ENCODE measurements at places on chromosomes 1 and 21.
A peak's percentile ranks its signal among the peaks of the same experiment; 100 is the strongest.

- no peak for DNase-seq
Observed at GRCh38 chr1:87683196-87683956, 354.7 kb downstream of the LMO4 start.

DNA sequence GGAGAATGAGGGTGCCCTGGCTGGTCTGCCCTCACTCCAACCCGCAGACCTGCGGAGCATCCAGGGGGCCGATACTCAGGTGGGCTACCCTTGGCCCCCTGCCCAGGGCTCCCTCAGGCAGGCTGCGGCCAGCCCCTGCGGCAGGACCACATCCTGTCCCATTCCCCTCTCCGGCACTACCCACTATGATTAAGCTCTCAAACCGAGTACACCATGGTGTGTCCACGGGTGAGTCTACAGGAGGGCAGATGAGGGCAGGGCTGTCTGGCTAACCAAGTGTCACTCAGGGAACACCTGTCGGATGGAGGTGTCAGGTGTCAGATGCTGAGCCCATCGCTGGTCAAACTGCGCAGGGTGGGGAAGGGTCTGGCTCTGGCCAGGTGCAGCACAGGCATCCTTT, 47.2 kb downstream of the SLC66A1 start:
- DNase-seq: no peak

DNA sequence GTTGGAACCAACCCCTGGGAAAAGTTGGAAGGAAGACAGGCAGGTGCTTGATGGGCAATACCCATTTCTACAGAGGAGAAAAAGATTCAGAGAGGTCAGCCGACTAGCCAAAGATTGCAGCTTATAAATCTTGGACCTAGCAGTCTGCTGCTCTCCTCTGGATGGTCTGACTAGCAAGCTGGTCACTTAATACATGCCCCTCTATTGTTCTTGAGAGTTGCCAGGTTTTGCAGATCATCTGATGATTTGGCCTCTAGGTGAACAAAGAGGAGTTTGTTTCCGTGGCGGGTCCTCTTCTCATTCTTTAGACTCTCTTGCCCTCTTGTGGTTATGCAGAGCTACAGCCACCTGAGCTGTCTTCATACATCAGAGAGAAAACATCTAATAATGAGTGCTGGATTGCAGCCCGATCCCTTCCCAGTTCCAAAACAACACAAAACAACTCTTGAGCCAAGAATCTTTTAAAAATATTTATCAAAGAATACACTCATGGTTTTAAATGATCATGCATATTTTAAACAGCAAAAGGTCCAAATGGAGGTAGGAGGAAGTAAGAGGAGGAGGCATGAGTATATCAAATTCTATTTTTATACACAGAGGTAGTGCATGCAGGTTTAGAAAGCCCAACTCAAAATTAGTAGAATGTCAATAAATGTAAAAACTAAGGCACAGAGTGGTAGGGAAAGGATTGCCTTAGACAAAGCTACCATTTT, 115.7 kb downstream of the SLC30A10 start:
- peak; percentile 47 for DNase-seq

DNA sequence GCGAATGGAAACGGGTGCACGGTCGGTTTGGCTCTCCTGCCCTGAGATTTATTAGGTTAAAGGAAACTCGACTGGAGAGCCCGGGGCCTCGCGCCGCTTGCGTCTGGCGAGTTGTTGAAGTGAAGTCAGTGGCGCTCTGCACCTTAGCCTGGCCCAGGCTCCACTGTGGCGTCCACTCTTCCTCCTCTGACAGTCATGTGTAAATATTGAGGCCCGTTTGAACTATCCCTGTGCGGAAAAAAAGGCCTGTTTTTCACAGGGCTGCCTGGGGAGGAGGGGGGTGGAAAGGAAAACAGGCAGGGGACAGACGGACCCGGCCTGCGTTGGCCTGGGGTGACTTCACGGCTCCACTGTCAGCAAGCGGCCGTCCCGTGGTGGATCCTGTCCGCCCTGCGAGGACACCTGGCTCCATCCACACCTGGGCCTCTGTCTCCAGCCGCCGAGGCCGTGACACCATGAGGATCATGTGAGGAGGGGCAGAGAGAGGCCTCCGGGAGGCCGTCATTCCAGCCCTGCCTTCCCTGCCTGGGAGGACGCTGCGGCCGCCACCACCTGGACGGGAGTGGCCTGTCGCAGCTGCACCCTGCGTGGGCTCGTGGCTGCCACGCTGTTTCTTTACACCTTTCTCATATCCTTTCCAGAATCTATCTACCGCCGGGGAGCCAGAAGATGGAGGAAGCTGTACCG, 59.8 kb downstream of the FAAP20 start:
- DNase-seq: no peak

DNA sequence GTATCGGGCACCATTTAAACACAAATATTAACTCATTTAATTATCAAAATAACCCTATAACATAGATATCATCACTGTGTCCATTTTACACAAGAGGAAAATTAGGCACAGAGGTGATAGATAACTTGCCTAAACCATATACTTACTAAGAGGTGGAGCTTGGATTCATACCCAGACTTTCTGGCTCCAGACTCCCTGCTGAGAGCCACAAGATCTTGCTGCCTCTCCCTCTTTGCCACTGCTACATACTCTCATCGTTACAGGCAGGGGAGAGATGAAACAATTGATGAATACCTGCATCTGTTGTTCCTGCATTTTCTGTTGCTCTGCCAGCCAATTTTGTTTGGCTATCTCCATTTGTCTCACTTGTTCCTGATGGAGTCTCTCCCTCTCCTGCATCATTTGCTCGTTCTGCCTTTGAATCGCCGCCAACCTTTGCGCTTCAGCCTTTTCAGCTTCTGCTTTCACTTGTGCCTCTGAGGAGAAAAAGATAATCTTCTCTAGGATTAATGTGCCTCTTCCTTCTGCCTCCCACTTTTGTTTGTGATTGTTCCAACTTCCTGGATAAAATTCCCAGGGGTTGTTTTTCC, 10.6 kb downstream of the GBP5 start:
- no peak for DNase-seq

- DNase-seq: no peak
Observed at GRCh38 chr21:34732388-34732821, 63.6 kb downstream of the CLIC6 start.

DNA sequence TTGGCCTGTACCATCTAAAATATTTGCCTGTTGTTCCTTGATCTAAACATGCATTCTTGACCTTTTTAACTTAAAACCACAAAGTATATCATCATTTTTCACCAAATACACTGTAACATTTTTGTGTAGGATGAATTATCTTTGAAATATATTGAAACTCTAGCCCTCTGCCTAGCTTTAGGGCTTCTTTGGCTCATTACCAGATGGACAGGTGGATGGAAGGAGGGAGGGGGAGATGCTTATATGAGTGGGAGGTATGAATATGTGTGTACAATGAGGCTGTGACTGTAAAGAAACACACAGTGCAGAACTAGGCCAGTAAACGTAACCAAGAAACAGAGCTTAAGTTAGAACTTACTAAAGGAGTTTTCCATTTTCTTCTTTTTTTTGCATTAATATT, 118.5 kb downstream of the ESRRG start:
- DNase-seq: no peak

DNA sequence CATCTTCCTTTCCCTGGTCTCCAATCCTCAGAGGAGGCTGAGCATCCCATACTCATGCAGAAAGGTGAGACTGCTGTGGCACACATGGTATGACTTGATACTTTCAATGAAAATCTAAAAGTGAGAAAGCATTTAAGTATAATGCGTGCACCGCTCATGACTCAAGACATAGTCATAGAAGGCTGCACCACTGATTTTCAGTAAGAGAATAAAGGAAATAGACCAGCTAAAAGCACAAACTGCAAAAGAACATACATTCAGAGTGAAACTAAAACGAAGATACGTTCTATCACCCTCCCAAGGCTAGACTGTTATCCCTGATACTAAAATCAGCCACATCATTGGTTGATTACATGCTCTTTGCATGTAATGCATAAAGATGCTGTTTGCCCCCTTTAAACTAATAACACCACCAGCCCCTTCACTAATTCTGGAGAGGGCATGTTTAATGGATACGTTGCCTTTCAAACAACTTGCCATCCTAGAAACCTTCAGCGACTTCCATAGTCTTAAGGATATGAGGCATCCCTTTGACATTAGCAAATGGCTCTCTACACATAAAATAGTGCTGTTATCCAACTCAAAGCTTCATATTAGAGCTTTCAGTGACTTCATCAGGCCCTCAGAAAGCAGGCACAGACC, 2.1 kb downstream of the PLD5 start:
- no peak for DNase-seq

GRCh38 chr1:235999259-235999925, 65.5 kb downstream of the NID1 start:
- DNase-seq: no peak
